Right cardiac atrium (tissue), 5 donors: ENCODE measurements at places on chromosomes 13 and 19.

DNA sequence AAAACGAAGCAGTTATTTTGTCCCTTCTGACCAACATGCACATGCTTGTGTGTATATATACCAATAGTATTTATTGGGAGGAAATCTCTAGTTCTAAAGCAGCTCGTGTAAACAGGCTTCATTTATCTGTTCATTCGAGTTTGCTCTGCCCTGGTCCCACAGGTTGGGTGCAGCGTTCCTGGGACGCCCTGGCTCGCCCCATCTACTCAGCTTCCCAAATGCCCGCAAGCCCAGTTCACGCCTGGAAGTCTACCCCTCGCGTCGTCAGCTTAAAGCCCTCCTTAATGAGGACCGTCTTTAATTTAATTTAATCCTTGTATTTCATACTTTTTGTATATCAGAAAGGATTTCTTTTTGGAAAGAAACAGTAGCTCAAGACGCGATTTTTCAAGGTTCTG is 604 bp downstream of the THSD1 start:
- DNase-seq = no peak

DNA sequence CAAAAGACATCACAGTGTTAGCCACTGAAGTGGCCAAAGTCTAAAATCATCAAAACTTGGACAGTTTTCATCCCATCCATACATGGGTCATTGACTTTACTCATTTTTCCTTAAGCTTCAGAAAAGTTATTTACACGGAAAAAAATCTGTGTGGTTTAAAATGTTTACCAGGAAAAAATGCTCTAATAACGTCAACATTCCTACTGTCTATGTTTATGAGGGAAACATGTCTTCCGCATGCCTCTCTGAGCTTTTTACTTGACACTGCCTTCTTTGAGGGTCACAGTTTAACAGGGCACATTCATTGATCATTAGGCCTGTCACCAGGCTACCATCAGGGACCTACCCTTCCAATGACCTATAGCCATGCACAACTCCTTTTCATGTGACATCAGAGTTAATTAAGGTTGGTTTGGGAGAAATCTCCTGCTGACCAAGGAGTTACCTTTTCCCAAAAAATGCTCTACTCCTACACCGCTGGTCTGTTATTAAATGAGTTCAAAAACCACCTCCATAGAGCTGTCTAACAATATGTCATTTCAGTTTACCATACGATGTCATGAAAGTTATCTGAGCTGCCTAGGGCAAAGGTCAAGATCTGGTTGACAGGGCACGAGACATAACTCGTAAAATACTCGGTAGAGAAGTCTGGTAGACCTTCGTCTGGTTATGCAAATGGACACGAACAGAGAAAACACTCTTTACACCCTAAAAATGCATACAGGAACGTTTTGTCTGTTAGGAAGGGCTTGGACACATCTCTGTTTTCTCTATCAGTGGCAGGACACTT is 17.8 kb downstream of the FLT1 start:
- no peak for DNase-seq

GRCh38 chr19:55717251-55717650 is 21.0 kb downstream of the NLRP9 start:
- DNase-seq = no peak

GRCh38 chr13:77580748-77581147 is 45.2 kb downstream of the SCEL start:
- DNase-seq = no peak

DNA sequence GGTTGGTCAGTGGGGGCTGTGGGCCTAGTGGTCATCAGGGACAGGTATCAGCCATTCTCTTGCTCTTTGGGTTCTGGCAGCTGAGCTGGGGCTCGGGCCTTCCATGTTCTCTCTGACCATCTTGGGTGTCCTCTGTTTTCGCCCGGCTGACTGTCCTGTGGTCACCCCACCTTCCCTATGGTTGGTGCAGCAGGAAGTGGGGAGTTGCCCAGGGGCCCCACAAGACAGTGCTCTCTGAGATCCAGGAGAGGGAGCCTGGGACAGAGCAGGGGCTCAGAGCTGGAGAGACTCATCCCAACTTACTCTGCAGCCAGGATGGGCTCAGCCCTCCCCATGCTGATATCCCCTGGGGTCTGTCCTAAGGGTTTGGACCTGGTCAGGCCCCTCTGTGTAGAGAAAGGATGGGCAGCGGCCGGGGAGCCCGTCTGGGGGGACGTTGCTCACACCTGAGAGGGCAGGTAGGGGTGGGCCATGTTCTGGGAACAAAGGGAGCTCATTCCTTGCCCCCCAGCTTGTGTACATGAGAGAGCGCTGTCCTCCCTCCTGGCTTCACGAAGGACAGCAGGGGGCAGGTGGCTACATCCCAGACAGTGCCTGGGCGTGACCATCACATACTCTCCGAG is 937 bp upstream of the CEACAM8 start:
- no peak for DNase-seq

DNA sequence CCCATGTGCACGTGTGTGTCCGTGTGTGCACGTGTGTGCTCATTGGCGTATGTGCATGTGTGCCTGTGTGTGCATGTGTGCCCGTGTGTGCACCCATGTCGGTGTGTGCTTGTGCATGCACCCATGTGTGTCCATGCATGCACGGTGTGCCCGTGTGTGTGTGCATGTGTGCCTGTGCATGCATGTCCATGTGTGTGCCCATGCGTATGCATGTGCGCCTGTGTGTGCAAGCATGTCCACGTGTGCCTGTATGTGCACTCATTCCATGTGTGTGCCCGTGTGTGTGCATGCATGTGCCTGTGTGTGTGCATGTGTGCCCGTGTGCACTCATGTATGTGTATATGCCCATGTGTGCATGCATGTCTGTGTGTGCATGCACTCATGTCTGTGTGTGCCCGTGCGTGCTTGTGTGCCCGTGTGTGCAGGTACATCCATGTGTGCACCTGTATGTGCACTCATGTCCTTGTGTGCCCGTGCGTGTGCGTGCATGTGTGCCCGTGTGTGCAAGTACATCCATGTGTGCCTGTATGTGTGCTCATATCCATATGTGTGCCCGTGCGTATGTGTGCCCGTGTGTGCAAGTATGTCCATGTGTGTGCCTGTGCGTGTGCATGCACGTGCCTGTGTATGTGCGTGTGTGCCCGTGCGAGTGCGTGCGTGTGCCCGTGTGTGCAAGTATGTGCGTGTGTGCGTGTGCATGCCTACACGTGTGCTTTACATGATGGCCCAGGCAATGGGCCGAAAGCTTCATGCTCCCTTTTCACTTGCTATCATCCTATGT is 21.6 kb upstream of the MATK start:
- peak; percentile 18 for DNase-seq

DNA sequence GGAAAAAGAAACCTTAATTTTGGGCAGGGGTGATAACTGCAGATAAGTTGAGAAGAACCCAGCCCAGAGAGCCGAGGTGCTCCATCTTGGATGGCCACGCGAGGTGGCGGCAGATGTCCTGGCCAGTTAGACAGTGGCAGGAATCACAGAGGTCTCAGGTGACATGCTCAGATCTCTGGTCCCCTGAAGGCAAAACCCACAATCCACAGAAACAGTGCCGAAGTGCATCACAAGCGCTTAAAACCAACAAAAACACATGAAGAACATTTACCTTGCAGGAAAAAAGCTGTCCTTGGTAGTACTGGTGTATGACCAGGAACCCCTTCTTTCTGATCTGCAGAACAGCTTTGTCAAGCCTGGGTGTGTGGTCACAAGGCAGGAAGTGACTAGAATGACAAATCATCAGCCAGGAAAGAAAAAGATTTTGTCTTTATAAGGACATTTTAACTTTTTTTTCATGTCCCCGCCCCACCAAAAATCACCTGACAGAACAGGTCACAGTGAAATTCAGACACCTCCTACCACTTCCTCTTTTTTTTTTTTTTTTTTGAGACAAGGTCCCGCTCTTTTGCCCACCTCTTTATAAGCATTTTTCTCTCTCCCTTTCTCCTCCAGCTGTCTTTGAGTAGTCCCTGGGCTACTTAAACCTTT is at the start of gene LCP1:
Gene LCP1, minus strand, starts transcription at position 338 of the 651 bp plus-strand sequence. CDS start 22,515 bp downstream, outside the sequence.
- DNase-seq = no peak

DNA sequence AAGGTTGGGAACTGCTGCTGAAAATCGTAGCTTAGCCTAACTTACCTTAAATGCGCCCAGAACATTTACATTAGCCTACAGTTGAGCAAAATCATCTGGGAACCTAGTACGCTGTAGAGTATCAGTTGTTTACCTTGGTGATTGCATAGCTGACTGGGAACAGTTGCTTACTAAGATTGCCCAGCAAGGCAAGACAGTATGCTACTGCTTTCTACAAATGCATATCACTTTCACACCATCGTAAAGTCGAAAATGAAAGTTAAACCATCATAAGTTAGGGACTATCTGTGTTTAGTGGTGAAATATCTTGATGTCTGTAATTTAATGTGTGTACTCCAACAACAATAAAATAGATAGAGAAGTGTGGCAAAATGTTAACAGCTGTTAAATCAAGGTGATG is 1670.6 kb upstream of the PCDH20 start:
- no peak for DNase-seq

DNA sequence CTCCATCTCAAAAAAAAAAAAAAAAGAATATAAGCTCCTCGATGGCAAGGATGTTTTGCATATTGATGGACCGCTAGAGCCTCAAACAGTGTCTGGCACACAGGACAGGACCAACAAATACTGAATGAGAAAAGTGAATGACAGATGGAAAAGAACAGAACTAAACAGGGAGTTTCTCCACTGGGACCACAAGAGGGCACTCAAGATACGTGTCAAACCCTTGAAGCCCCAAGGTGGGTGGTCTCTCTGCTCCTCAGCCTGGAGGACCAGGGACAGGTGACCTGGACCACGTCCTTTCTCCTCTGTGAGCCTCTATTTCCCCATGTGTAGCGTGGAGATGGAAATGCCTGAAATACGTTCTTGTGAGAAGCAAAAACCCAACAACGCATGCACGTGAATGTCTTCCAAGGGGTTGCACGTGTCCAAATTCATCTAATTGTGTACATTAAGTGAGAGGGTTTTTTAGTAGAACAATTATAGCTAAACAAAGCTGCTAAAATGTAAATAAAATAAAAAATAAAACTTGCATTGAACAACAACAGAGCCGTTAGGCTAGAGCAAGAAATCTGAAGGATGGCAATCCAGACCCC is 5.7 kb upstream of the CDC42EP5 start:
- DNase-seq = no peak

- DNase-seq = no peak
These were observed 87.1 kb downstream of the ATP11A start for GRCh38 chr13:112776971-112777370.

DNA sequence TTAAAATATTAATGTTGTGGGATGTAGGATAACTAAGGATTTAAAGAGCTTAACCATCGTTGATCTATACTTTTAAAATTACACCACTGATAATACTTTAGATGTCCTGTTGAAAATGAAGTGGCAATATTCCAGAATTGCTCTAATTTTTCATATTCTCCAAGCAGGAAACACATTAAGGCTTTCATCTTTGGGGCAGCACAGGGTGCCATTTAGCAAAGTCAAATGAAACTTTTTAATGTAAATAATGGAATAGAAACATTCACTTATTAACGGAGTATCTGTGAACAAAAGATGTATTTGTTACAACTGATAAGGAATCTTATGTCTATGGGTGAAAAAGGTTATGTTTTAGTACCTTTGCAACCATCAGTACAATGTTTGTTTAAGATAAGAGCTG is 50.0 kb upstream of the MIR17HG start:
- no peak for DNase-seq

DNA sequence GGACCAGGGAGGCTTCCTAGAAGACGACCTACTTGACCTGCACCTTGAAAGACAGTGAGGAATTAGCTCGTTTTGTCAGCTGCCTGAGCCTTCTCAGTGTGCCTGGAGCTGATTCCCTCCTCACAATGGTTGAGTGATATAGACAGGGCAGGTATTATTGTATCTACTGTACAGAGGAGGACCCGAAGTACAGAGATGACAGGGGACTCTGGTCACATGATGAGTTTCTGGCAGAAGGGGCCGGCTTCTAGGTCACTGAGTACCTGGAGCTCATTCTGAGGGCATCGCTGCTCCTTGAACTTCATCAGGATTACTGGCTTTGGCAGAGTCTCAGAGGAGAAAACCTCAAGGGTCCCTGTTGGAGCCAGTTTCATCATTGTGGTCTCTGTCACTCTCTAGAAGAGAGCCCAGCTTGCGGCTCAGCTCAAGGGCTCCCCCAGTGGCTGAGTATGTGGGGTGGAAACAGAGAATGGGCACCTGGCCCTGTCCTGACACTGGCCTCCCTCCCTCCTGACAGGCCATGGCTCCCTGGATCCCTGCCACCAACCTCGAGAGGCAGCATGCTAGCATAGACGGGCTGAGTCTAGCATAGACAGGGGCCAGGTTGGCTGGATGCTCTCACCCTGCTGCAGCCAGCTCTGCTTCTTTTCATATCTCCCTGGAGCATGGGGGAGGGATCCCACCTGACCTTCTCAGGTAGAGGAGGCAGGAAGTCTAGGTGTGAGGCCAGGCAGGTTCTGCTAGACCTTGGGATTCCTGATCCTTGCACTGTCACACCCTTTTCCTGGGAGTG is 38.7 kb downstream of the NFIX start:
- DNase-seq = peak; percentile 91

- DNase-seq = no peak
These were observed 138.5 kb downstream of the PCDH9 start for GRCh38 chr13:67091603-67092002.

DNA sequence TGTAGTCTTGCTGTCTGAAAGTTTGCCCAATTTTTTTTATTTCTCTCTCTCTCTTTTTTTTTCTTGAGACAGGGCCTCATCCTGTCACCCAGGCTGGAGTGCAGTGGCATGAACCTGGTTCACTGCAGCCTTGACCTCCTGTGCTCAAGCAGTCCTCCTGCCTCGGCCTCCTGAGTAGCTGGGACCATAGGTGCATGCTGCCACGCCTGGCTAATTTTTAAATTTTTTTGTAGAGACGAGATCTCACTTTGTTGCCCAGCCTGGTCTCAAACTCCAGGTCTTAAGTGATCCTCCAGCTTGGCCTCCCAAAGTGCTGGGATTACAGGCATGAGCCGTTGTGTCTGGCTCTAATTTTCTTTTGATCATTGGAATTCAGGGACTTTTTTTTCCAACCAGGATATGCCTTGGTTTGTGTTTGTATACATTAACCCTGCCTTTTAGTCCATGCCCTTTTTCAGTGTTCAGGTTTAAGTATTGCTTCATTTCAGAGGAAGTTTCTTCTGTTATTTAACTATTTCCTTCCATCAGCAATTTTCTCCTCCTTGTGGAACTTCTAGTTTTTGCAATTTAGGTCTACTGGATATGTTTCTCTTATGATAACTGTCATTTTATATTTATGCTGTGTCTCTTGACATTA is 201.4 kb downstream of the PCCA start:
- no peak for DNase-seq

DNA sequence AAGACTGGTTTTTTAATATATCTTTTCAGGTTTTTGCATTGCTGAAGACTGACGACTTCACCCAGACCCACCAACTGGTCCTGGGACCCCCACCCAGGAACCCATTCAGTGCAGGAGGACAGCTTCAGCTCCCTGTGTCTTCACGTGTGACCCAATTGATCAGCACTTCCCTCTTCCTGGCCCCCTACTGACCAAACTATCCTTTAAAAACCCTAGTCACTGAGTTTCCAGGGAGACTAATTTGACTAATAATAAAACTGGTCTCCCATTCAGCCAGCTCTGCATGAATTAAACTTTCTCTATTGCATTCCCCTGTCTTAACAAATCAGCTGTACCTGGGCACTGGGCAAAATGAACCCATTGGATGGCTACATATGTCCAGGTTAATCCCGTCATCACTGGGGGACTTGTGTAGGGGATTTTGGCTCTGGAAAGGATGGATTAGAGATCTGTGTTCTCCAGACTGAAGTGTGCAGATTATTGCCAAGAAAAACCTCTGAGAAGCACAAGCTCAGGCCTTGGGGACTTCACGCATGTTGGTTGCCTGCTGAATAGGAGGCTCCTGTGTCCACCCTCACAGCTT is 16.3 kb upstream of the PARP4 start:
- no peak for DNase-seq
